SJSA1 (cell line): ENCODE measurements at places on chromosomes 3 and 15. TPM values are rescaled to one million over a fixed set of nuclear protein-coding genes. Genes with fewer than 3 reads are reported as not detected.

- peaks cover 26% of the 10 kb centered on the region for H3K4me1 ChIP-seq
- DNase-seq = no peak
- H3K4me3 ChIP-seq = no peak overlapping the region
Measured at GRCh38 chr3:177446165-177446601, 248.9 kb upstream of the TBL1XR1 start.

GPR149 gene
- total RNA-seq = not detected in 2 replicates

DNA sequence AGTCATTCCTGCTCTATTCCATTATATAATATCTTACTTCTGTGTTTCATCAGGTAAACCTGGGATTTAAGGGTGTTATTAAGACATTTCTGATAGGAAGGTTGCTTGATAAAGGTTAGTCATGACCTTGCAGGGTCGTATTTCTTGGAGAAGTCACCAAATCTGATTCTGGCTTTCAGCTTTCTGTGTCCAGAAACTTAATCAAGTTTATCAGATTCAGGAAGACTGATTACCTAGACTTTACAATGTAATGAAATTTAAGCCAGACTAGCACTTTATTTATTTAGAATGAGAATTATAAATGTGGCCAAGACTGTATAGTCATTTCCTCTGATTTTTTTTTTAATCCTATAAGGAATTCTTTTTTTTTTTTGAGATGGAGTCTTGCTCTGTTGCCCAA, 81.9 kb downstream of the NEO1 start:
- no peak overlapping the region for H3K27ac ChIP-seq
- H3K4me1 ChIP-seq = no peaks in the 10 kb centered on the region
- no peaks in the 10 kb centered on the region for H3K27me3 ChIP-seq
- no peak overlapping the region for H3K4me3 ChIP-seq

- H3K27ac ChIP-seq = peak overlapping the region; percentile 30
- H3K27me3 ChIP-seq = no peaks in the 10 kb centered on the region
- H3K4me1 ChIP-seq = peaks cover 56% of the 10 kb centered on the region
- DNase-seq = no peak
- no peaks in the 10 kb centered on the region for H3K36me3 ChIP-seq
Measured at GRCh38 chr3:190180268-190180667, 59.6 kb upstream of the P3H2 start.

GRCh38 chr3:151552589-151552988, 91.7 kb upstream of the IGSF10 start:
- no peaks in the 10 kb centered on the region for H3K36me3 ChIP-seq
- DNase-seq = no peak
- no peak overlapping the region for H3K4me3 ChIP-seq
- H3K4me1 ChIP-seq = no peaks in the 10 kb centered on the region

GRCh38 chr15:77506311-77507142, 85.8 kb downstream of the HMG20A start:
- no peak overlapping the region for H3K4me3 ChIP-seq
- no peak for DNase-seq
- no peak overlapping the region for H3K27ac ChIP-seq
- peaks cover 24% of the 10 kb centered on the region for H3K4me1 ChIP-seq

GRCh38 chr3:52679199-52679538, 6.5 kb downstream of the PBRM1 start:
- H3K27me3 ChIP-seq = no peaks in the 10 kb centered on the region
- H3K4me1 ChIP-seq = 0 out of 2 replicates have a peak, but pooled peaks cover 4% of the 10 kb centered on the region
- H3K27ac ChIP-seq = no peak overlapping the region
- no peak for DNase-seq

GRCh38 chr3:57007521-57008460, 52.7 kb upstream of the SPATA12 start:
- H3K27me3 ChIP-seq = no peaks in the 10 kb centered on the region
- H3K4me3 ChIP-seq = no peak overlapping the region
- no peak overlapping the region; the same call in 1 of the 2 replicates for H3K27ac ChIP-seq
- H3K36me3 ChIP-seq = no peaks in the 10 kb centered on the region

DNA sequence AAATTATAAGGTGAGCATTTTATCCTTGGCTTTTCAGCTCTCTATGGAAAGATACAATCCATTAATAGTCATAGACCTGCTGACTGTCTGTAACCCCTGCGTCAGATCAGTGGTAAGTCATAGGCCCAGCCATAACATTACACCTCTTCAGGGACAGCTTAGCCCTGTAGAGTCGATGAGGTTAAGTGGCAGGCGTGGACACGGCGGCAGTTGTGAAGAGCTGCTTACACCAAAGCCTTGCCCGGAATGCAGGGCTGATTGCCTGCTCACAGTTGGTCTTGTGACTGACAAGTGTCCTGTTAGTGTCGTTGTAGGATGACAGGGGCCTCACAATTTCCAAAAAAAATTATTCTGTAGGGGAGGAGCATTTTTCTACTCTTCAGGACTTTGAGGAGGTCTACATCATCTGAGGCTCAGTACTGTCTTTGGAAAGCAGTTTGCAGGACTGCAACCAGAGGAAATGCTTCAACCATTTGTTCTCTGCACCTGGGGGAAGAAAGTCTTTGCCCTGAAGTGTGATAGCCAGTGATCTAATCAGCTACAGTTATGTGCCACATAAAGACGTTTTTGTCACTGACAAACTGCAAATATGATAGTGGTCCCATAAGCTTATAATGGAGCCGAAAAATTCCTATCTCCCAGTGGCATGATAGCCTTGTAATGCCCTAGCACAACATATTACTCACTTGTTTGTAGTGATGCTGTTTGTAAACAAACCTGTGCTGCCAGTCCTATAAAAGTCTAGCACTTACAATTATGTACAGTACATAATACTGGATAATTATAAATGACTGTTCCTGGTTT, 14.9 kb upstream of the SELENOT start:
- no peak overlapping the region for H3K27ac ChIP-seq
- no peaks in the 10 kb centered on the region for H3K27me3 ChIP-seq
- H3K36me3 ChIP-seq = peaks cover 21% of the 10 kb centered on the region
- no peak for DNase-seq
- H3K4me3 ChIP-seq = no peak overlapping the region

GRCh38 chr15:20643829-20644425, 102.3 kb upstream of the GOLGA6L6 start:
- no peaks in the 10 kb centered on the region for H3K4me1 ChIP-seq
- H3K4me3 ChIP-seq = no peak overlapping the region
- no peak overlapping the region for H3K27ac ChIP-seq
- no peaks in the 10 kb centered on the region for H3K36me3 ChIP-seq
- no peak for DNase-seq

- H3K27me3 ChIP-seq = no peaks in the 10 kb centered on the region
- no peak for DNase-seq
- no peak overlapping the region for H3K27ac ChIP-seq
- H3K36me3 ChIP-seq = no peaks in the 10 kb centered on the region
- H3K4me1 ChIP-seq = no peaks in the 10 kb centered on the region
Measured at GRCh38 chr3:77967621-77968020, 927.7 kb downstream of the ROBO2 start.

GRCh38 chr3:58414538-58415197, 19.0 kb downstream of the PDHB start:
- DNase-seq = peak; percentile 40
- H3K27ac ChIP-seq = no peak overlapping the region
- H3K27me3 ChIP-seq = no peaks in the 10 kb centered on the region
- H3K36me3 ChIP-seq = peaks cover 4% of the 10 kb centered on the region; the same call in 1 of the 2 replicates
- no peak overlapping the region for H3K4me3 ChIP-seq

GRCh38 chr15:89665449-89666181, 10.3 kb upstream of the KIF7 start:
- H3K4me3 ChIP-seq = peak overlapping the region; percentile 38
- H3K36me3 ChIP-seq = no peaks in the 10 kb centered on the region
- no peak overlapping the region for H3K27ac ChIP-seq

DNA sequence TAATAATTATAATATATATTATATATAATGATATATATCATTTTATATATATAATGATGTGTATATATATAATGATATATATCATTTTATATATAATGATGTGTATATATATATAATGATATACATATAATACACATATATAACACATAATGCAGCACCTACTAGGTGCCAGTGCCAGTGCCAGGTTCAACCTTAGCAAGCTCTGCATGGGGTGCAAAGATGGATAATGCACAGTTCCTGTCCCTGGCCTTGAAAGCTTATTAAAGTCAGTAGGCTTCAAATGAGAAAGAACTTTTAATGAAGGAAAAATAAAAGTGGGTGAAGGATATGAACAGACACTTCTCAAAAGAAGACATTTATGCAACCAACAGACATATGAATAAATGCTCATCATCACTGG, 192.7 kb upstream of the SLC2A2 start:
- no peaks in the 10 kb centered on the region for H3K27me3 ChIP-seq
- no peaks in the 10 kb centered on the region for H3K4me1 ChIP-seq
- no peak for DNase-seq
- H3K4me3 ChIP-seq = no peak overlapping the region
- no peak overlapping the region for H3K27ac ChIP-seq

GRCh38 chr3:151377768-151378385, 6.7 kb downstream of the P2RY12 start:
- no peak overlapping the region for H3K27ac ChIP-seq
- H3K4me1 ChIP-seq = no peaks in the 10 kb centered on the region
- no peak overlapping the region for H3K4me3 ChIP-seq

GRCh38 chr3:3110299-3110630, at the start of gene IL5RA:
Gene IL5RA, minus strand, starts transcription at chr3:3110374. Its CDS starts 5,390 bp downstream, at chr3:3104984.
- no peak within 1 kb of the TSS for H3K4me3 ChIP-seq
- no peaks in the 10 kb centered on the region for H3K4me1 ChIP-seq
- H3K27ac ChIP-seq = no peak within 1 kb of the TSS
- no peak for DNase-seq
- no peaks in the 10 kb centered on the region for H3K36me3 ChIP-seq

- no peak overlapping the region for H3K4me3 ChIP-seq
- H3K27me3 ChIP-seq = 0 out of 2 replicates have a peak, but pooled peaks cover 4% of the 10 kb centered on the region
- no peaks in the 10 kb centered on the region for H3K36me3 ChIP-seq
- no peaks in the 10 kb centered on the region for H3K4me1 ChIP-seq
- no peak overlapping the region for H3K27ac ChIP-seq
Measured at GRCh38 chr3:10964537-10965167, 27.9 kb upstream of the SLC6A1 start.

GRCh38 chr15:90375071-90375470, 13.0 kb upstream of the IQGAP1 start:
- H3K27ac ChIP-seq = no peak overlapping the region
- no peak for DNase-seq
- no peaks in the 10 kb centered on the region for H3K27me3 ChIP-seq
- no peak overlapping the region for H3K4me3 ChIP-seq
- no peaks in the 10 kb centered on the region for H3K4me1 ChIP-seq

BCHE gene
- not detected in 2 replicates for total RNA-seq
